AML-193 (cell line): ENCODE measurements at places on chromosomes 6 and 20.
A peak's percentile ranks its signal among the peaks of the same experiment; 100 is the strongest.

DNA sequence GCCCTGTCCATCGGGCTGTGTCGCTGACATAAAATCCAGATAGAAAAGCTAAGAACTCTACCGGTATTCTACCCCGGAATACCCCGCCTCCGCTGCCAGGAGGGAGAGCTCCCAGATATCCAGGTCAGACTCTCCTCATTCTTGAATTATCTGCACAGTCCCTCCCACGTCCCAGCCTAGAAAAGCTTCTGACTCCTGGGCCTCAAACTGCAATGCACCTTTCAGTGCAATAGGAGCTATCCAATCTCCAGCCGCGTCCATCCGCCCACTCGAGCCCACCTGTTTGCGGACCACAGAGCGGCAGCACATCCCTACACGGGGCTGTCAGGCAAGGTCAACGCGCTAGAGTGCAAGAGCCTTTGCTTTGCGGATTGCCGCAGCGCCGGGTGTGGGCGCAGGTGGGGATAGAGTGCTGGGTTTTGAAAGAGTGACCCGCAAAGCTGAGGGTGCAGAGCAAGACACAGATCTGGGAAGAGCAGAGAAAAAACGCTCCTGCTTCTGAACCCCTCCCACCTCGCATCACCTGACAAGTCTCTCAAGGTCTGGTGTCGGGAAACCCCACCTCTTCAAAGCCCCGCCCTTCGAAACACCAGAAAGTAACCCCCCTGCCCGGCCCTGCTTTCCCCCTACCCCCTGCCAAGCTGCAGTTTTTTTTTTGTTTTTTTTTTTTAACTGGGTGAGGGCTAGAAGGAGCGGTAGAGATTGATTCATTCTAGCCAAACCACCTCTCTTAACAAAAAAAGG, 1.3 kb downstream of the TAPBP start:
- DNase-seq: peak; percentile 57

GRCh38 chr6:3825851-3826581, 23.2 kb upstream of the FAM50B start:
- no peak for DNase-seq

DNA sequence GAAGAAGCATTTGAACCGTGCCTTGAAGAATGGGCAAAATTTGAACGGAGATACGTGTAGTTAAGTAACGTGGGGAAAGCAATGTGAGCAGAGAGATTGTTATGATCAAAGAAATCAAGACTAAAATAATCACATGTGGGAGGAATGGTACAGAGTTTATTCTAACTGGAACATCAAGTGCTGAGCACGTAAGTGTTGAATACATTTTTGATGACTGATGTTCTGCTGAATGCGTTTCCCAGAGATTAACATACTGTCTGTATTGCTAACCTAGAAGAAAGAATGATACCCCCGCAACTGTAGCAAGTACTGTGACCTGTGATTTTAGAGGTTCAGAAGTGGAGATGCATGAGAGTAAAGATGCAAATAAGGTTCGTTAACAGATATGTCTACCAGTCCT, 146.9 kb upstream of the EPHA7 start:
- DNase-seq: no peak

DNA sequence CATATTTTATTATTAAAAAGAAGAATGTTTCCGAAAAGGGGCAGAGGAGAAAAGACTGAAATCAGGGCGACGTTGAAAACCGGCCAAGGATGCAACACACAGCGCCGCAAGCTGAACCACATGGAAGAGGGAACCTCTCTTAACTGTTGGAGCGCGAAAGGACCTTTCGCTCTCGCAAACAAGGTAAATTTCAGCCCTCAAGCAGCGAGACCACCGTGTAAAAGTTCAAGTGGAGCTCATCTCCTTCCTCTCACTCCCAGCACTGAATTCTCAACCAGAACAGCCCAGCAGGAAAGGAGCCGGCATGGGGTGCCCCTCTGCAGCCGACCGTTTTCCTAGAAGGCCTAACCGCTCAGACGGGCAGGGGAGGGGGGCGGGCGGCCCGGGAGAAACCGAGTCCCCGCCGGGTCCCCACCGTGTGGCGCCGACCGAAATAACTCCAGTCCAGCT, 621 bp downstream of the GPR63 start:
- DNase-seq: no peak

- DNase-seq: no peak
Measured at GRCh38 chr6:18148304-18149025, 6.4 kb downstream of the TPMT start.

GRCh38 chr6:37371154-37372083, 17.6 kb downstream of the RNF8 start:
- DNase-seq: no peak

DNA sequence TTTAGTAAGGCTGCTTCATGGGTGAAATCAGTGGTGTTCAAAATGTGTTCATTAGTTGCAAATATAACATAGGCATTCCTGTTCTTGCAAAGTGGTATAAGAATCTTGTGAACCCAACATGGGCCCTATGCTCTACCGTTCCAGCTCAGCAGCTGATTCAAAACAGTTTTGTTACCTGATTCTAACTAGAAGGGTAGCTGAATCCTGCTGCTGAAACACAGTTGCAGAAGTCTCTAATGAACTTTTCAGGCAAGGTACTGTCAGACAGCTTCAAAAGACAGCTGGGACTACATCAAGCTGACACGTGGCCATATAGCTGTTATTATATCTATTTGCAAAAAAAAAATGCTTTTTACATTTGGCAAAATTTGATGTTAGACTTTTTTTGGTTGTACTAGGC, 22.7 kb downstream of the THEMIS start:
- no peak for DNase-seq

DNA sequence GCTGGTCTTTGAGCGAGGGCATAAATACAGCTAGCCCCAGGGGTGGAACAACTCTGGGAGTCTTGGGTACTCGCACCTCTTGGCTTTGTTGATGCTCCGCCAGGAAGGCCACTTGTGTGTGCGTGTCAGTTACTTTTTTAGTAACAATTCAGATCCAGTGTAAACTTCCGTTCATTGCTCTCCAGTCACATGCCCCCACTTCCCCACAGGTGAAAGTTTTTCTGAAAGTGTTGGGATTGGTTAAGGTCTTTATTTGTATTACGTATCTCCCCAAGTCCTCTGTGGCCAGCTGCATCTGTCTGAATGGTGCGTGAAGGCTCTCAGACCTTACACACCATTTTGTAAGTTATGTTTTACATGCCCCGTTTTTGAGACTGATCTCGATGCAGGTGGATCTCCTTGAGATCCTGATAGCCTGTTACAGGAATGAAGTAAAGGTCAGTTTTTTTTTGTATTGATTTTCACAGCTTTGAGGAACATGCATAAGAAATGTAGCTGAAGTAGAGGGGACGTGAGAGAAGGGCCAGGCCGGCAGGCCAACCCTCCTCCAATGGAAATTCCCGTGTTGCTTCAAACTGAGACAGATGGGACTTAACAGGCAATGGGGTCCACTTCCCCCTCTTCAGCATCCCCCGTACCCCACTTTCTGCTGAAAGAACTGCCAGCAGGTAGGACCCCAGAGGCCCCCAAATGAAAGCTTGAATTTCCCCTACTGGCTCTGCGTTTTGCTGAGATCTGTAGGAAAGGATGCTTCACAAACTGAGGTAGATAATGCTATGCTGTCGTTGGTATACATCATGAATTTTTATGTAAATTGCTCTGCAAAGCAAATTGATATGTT, 19.2 kb downstream of the IRF4 start:
- no peak for DNase-seq

DNA sequence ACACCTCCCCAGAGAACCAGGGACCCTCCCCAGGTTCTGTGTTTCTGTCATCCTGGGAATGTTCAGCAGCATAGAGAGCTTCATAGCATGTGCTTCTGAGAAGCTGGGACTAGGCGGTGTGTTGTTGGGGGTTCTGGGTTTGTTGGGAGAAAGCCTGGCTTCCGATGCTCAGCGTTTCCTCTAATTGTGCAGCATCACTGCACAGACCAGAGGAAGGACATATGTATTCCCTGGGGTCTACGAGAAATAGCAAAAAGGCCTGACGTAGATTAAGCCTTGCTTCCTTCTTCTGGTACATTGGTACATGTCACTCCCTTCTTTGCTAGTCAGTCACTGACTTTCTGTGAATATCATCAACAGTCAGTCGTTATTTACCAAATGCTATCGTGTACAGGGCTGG, 96.9 kb upstream of the SGK1 start:
- DNase-seq: no peak

GRCh38 chr6:132612449-132613108, 11.5 kb downstream of the TAAR2 start:
- DNase-seq: no peak

GRCh38 chr6:34934516-34934915, 45.5 kb downstream of the ANKS1A start:
- DNase-seq: no peak

DNA sequence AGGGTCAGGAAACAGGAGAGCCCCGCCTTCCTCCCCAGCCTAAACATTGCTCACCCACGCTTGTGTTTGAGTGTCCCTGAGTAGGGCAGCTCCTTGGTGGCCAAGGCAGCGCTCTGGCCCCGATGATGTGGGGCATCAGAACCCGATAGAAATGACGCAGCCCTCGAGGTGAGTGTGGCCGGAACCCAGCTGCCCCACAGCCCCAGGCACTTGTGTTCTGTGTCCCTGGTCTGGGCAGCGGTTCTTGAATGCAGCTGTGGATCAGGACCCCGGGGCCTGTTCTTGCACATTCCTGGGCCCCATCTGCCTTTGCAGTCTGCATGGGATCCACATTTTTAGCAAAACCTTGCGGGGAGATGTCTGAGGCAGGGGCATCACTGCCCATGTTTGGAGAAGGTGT, 12.8 kb downstream of the RBM38 start:
- no peak for DNase-seq

DNA sequence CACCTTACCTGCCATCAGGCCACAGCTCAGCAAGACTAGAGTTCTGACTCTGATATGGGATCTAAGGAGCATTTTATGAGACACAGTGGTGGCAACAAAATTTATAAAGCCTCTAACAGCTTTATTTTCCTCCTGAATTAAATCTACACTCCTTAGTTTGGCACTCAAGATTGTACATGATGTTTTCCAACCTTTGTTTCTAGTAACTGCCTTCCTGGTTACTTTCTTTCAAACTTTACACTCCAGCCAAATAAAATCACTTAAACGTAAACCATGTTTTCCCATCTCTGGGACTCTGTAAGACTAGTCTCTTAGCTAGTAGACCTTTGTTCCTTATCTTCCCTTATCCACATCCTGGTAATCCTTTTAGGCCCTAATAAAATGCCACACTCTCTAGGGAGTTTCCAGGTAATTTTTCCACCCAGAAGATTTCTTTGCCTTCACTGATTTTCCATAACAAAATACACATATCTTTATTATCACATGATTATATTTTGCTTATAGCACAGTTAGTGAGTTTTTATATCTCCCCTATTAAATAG, 92.1 kb downstream of the PKHD1 start:
- no peak for DNase-seq

DNA sequence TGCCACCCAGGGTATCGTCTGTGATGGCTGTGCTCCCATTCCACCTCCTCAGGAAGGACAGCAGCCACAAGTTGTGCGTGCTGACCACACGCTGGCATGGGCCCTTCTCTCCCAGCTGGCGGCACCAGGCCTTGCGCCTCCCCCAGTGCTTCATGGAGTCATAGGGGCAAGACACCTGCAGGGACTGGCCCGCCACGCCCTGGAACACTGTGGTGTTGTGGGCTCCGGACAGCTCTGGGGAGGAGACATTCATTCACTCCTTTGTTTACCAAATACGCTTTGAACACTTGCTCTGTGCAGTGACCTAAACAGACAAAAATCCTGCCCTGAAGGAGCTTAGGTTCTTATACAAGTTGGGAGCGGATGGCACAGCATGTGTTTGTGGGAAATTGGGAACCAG, 1.5 kb downstream of the TREM2 start:
- no peak for DNase-seq

DNA sequence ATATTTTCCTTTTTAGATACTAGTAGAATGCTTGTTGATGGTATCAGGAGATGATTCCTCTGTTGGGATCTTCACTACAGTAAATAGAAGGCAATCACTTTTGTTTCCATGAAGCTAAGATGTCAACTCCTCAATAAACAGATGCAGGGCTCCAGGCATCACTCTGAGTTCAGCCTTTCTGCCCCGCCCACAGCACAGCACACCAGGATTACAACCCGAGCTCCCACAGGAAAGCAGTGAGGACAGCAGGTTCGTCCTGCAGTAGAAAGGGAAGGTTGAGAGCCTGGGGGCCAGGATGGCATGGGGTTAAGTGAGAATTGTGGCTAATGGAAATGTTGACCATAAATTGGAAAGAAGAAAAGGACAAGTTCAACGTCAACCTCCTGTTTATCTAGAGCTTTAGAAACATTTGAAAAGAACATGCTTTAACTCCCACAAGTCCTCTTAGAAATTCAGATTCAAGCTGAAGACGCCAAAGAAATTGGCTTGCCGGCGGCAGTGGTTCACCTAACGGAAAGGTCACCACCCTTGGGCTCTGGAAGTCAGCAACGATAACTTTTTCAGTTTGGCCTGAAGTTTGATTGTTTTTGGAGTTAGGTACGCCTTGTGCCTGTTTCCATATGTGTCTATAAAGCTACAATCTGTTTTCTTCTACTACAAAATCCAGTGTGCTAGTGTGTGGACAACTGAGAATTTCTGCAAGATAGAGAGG, 144.4 kb upstream of the PDE10A start:
- DNase-seq: no peak

DNA sequence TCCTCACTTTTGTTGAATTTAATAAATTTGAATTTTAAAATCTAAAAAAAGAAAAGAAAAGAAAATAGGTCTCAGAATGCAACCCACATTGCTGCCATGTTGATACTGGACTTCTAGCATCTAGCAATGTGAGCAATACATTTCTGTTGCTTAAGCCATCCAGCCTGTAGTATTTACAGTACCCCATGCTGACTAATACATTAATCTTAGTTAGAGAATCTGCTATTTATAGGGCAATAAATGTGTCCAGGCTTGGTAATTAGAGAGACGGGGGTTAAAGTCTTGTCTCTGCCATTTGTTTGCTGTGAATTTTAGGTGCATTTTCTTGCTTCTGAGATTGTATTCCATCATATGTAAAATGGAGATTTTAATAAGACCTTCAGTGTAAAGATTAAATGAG, 471.3 kb downstream of the DHX35 start:
- no peak for DNase-seq

DNA sequence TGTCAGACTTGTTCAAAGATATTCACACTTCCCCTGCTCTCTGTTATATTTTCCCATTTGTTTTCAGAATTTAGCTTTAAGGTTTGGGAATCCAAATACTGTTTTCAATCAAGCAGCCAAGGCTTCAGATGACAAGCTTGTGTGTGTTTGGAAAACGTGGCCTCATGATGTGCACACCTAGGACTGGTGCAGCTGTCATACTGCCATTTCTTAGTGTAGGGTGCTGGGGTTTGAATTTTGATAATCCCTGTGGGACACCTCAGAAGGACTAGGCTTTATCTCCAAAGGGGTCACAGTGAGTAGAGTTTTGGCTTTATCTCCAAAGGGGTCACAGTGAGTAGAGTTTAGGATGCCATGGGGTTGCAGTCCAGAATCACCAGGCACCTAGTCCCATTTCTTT, 65.3 kb upstream of the JAG1 start:
- no peak for DNase-seq

GRCh38 chr20:227439-228105, 514 bp downstream of the DEFB129 start:
- peak; percentile 66 for DNase-seq
